Peyer's patch (tissue), 4 donors: ENCODE measurements at places on chromosomes 6 and 20. TPM values are rescaled to one million over a fixed set of nuclear protein-coding genes. Genes with fewer than 3 reads are reported as not detected.
A peak's percentile ranks its signal among the peaks of the same experiment; 100 is the strongest.

Gene RAB32
- 18.0 TPM for total RNA-seq

Gene FAM162B
- total RNA-seq, result not detected

Gene GGTLC1
- not detected for total RNA-seq

Gene ZSCAN31
- 8.2 TPM for total RNA-seq

Gene SLC22A3
- 2.5 TPM for total RNA-seq

Gene CENPQ
- 1.5 TPM for total RNA-seq

- no peak for DNase-seq
- H3K27ac ChIP-seq, result no peak overlapping the region
- H3K36me3 ChIP-seq, result no peaks in the 10 kb centered on the region
These were observed 23.1 kb downstream of the FBXL4 start for GRCh38 chr6:98924647-98925046.

- no peaks in the 10 kb centered on the region for H3K36me3 ChIP-seq
- peak overlapping the region; percentile 64 for H3K4me3 ChIP-seq
- H3K27me3 ChIP-seq, result no peaks in the 10 kb centered on the region
- peak overlapping the region; percentile 86 for H3K27ac ChIP-seq
These were observed 384 bp upstream of the MANEA start for GRCh38 chr6:95576998-95577303.

- H3K27ac ChIP-seq, result no peak overlapping the region
- no peaks in the 10 kb centered on the region for H3K4me1 ChIP-seq
- H3K27me3 ChIP-seq, result no peaks in the 10 kb centered on the region
- DNase-seq, result no peak
- no peaks in the 10 kb centered on the region for H3K36me3 ChIP-seq
These were observed 124.3 kb downstream of the MYLK4 start for GRCh38 chr6:2626401-2626800.

- H3K4me1 ChIP-seq, result no peaks in the 10 kb centered on the region
- no peak overlapping the region for H3K27ac ChIP-seq
- no peaks in the 10 kb centered on the region for H3K36me3 ChIP-seq
- H3K4me3 ChIP-seq, result peak overlapping the region; percentile 53
These were observed 2.9 kb downstream of the FRK start for GRCh38 chr6:116057766-116058165.

- no peak overlapping the region for H3K4me3 ChIP-seq
- H3K36me3 ChIP-seq, result no peaks in the 10 kb centered on the region
- DNase-seq, result no peak
- H3K27me3 ChIP-seq, result no peaks in the 10 kb centered on the region
- no peaks in the 10 kb centered on the region for H3K4me1 ChIP-seq
These were observed 55.3 kb upstream of the SOX4 start for GRCh38 chr6:21538186-21538798.

DNA sequence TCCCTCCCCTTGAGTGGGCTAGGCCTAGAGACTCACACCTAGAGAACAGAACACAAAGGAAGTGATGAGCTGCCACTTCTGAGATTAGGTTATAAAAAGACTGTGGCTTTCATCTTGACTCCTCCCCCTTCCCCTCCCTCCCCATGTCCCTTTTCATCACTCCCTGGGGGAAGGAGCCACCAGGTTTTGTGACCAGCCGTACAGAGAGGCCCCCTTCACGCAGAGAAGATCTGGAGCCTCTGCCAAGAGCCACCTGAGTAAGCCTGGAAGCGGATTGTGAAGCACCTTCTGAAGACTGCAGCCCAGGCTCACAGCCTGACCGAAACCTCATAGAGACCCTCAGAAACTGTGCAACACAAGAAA, 118.4 kb upstream of the NXT1 start:
- H3K4me3 ChIP-seq, result no peak overlapping the region
- H3K4me1 ChIP-seq, result no peaks in the 10 kb centered on the region
- H3K27me3 ChIP-seq, result no peaks in the 10 kb centered on the region
- no peak for DNase-seq
- no peaks in the 10 kb centered on the region for H3K36me3 ChIP-seq

DNA sequence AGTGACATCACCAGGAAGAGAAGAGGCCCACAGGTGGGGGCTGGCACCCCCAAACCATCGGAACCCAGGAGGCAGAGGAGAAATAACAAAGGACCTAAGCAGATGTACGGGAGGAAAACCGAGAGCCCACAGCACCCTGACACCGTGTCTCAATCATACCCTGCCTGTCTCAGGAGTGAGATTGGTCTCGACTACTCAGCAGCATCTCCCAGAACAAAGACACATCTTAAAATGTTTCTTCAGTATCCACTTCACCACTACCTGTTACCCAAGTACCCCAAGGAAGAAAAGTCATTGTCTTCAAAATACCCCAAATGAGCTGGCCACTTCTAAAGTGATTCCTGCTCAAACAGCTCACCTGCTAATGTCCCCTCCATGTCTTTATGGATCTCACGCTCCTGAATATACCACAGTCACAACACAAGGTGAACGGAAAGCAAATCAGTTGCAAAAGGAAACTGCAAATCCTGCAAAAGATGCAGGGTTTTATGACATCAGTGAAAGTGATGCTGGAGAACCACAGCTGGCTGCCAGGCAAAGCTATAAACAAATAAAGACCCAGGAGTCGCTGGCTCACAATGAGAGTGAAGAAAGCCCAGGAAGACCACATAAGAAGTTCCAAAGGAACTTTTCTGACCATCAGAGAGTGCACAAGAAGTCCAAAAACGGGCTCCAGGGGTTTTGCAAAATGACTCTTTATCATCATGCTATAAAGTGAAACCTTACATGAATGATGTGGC, 44.1 kb downstream of the PREX1 start:
- no peak overlapping the region for H3K4me3 ChIP-seq
- DNase-seq, result no peak
- H3K4me1 ChIP-seq, result peaks cover 24% of the 10 kb centered on the region
- no peaks in the 10 kb centered on the region for H3K27me3 ChIP-seq
- H3K36me3 ChIP-seq, result no peaks in the 10 kb centered on the region

GRCh38 chr6:788058-788457, 95.1 kb upstream of the EXOC2 start:
- DNase-seq, result no peak
- no peaks in the 10 kb centered on the region for H3K27me3 ChIP-seq
- no peaks in the 10 kb centered on the region for H3K36me3 ChIP-seq
- H3K4me3 ChIP-seq, result no peak overlapping the region

DNA sequence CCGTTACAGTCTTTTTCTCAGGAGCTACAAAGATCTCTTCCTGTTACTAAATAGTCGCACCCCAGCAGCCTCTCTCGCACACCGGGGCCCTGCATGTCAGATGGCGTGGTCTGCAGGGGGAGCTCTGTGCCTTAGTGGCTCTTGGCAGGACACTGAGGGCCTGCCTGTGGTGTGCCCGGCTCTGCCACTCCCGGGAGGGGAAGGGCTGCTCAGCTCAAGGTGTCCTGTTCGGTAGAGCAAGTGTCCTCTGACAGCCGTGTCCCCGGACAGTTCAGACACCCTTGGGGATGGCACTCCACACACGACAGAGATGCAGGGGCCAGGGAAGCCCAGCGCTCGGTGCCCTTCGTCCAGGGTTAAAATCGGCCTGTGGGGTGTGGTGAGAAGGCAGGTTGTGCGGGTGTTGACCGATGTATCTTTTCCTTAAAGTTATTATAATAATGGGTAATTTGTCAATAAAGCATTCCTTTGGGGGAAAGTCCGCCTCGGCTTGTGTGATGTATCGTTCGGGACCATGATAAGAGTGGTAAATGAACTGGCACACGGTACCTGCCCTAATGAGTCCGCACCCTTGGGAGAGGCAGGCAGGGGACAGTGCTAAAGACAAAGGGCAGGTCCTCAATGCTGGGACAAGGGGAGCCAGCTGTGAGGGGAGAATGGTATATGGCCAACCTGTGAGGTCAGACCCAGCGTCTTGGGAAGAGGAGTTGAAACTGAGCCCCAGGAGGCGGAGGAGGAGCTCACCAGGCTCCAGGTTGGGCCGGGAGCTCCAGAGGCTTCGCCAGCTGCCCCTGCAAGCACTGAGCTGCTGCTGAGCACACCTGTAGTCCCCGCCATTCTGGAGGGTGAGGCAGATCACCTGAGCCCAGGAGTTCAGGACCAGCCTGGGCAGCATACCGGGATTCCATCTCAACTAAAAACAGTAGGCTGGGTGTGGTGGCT, 3.6 kb upstream of the DNAJC5 start:
- H3K4me1 ChIP-seq, result peaks cover 2% of the 10 kb centered on the region
- H3K4me3 ChIP-seq, result no peak overlapping the region
- H3K27ac ChIP-seq, result peak overlapping the region; percentile 96

DNA sequence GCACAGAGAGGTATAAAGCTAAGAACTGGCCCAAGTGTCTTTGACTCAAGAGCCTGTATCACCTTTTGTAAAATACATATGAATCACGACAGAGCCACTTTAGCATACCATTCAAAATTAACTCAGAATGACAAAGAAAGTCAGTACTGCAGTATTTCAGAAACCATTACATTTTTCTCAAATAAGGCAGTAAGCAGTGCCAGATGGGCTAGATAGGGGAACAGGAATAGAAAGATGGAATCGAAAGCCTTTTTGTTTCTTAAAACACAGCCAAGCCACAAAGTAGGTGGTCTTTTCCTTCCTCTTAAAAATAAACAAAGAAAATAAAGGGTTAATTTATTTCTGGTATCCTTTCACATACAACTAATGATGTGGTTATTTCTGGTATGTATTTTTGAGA, 10.3 kb downstream of the CLDN20 start:
- DNase-seq, result no peak
- H3K27ac ChIP-seq, result no peak overlapping the region
- no peaks in the 10 kb centered on the region for H3K4me1 ChIP-seq
- H3K27me3 ChIP-seq, result no peaks in the 10 kb centered on the region
- no peaks in the 10 kb centered on the region for H3K36me3 ChIP-seq

DNA sequence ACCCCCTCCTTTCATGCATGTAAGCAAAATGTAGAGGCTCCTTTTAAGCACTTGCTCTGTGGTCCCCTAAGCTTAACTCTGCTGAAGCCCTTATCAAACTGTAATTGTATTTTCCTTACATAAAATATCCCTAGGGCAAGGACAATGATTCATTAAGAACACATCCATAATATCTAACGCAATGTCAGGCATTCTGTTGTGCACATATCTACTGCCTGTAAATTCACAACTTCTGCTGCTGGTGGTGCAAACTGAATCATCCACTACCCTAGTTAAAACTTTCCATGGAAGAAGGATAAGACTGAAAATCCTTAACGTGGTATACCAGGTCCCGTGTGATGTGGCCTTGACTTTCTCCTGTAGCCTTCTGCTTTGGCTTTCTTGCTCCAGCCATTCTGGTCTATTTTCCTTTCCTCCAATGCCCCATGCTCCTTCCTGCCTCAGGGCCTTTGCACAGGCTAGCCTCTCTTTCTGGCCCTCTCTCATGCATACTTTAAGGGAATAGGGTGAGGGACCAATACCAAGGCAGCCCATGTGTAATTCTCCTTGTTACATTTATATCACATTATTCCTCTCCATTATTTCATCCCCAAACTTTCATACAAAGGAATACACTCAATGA, 113.6 kb upstream of the ZFP64 start:
- no peaks in the 10 kb centered on the region for H3K36me3 ChIP-seq
- no peaks in the 10 kb centered on the region for H3K27me3 ChIP-seq

- no peak for DNase-seq
- H3K36me3 ChIP-seq, result no peaks in the 10 kb centered on the region
- no peaks in the 10 kb centered on the region for H3K4me1 ChIP-seq
- no peak overlapping the region for H3K27ac ChIP-seq
These were observed 40.8 kb upstream of the BMP5 start for GRCh38 chr6:55916188-55916587.
